NCI-H446 (cell line): ENCODE measurements at places on chromosomes 12 and 14.

DNA sequence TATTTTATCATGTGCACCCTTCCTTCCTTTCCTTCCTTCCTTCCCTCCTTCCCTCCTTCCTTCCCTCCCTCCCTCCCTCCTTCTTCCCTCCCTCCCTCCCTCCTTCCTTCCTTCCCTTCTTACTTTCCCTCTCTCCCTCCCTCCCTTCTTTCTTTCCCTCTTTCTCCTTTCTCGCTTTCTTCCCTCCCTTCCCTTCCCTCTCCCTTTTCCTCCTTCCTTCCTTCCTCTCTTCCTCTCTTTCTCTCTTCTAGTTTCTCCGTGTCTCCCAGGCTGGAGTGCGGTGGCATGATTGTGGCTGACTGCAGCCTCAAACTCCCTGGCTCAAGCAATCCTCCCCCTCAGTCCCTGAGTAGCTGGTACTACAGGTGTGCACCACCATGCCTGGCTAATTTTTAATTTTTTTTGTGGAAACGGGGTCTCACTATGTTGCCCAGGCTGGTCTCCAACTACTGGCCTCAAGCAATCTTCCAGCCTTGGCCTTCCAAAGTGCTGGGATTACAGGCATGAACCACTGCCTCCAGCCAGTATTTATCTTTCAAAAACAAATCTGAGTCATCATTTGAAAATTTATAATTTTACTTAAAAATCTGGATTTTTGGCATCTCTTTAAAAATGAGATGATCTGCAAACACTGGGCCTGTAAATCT lies 7.8 kb downstream of the C1RL start:
- DNase-seq = no peak

GRCh38 chr12:79830440-79830839 lies 104.5 kb downstream of the PPP1R12A start:
- DNase-seq = no peak

- DNase-seq = no peak
Measured at GRCh38 chr12:50073206-50073605, 11.9 kb upstream of the SMARCD1 start.

- DNase-seq = no peak
Measured at GRCh38 chr14:102772781-102773570, 4.3 kb upstream of the TRAF3 start.

DNA sequence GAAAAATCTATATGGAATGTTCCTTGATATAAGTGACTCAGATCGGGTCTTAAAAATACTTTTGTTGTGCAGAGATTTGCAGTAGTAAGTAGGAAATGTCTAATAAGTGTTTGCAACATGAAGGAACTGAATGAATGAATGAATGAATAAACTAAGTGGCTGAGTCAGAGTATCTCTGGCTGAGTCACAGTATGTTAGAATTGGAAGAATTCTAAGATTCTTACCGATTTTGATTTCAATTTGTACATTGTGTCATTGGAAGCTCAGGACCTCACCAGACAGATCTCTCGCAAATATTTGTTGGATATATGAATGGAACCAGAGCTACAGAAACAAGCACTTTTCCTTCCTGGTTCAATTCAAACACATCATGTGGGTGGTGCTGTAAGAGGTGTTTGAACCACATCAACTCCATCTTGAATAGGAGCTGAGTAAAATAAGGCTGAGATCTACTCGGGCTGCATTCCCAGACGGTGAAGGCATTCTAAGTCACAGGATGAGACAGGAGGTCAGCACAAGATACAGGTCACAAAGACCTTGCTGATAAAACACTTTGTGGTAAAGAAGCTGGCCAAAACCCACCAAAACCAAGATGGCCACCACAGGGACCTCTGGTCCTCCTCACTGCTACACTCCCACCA lies 123.9 kb upstream of the FOXN3 start:
- no peak for DNase-seq

DNA sequence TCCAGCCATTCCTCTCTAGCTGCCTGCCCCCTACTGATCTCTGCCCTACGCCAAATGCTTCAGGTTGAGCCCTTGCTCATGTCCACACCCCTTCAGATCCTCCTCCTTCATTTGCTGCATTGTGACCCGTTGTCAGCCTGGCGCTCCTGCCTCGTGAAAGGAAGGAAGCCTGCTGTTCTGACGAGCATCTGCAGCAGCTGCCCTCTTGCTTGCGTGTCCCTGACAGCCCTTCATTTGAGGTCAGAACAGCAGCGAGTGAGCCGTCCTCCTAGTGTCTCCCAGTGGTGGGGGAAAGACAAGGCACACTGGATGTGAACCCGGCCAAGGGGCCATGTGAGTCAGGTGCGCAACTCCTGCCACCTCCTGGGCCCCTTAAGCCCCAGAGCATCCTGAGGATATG lies 3.0 kb upstream of the PIANP start:
- no peak for DNase-seq

GRCh38 chr14:55267820-55268219 lies 3.4 kb upstream of the FBXO34 start:
- no peak for DNase-seq

- peak; percentile 81 for DNase-seq
Measured at GRCh38 chr12:19462406-19462805, 23.1 kb downstream of the AEBP2 start.

GRCh38 chr12:20483776-20484175 lies 115.4 kb downstream of the PDE3A start:
- DNase-seq = no peak

GRCh38 chr12:94557746-94558295 lies 92.5 kb downstream of the TMCC3 start:
- DNase-seq = no peak

- no peak for DNase-seq
Measured at GRCh38 chr14:34732802-34733201, 18.4 kb upstream of the CFL2 start.

- no peak for DNase-seq
Measured at GRCh38 chr14:30260833-30261607, 297.9 kb upstream of the G2E3 start.

GRCh38 chr12:108977360-108977759 lies 43.5 kb downstream of the SVOP start:
- no peak for DNase-seq

GRCh38 chr14:33567731-33568130 lies 383.1 kb downstream of the EGLN3 start:
- no peak for DNase-seq

- no peak for DNase-seq
Measured at GRCh38 chr12:45914090-45914489, 76.3 kb downstream of the SCAF11 start.

- no peak for DNase-seq
Measured at GRCh38 chr12:32171211-32171610, 64.6 kb downstream of the BICD1 start.

DNA sequence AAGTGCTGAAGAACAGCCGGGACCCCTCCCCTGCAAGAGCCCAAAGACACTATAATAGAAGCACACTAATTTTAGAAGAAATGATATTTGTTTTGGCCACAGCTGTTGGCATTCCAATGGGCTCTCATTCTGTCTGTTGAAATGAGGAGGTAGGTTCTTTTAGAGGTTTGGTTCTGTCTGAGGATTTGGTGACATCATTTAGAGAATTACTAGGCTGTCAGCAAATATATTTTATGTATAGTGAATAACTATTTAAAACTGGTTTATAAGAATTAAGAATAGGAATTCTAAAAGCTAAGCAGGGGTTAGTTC lies 200.7 kb upstream of the SLC38A2 start:
- no peak for DNase-seq

GRCh38 chr14:75310295-75311111 lies 31.9 kb downstream of the FOS start:
- DNase-seq = peak; percentile 77

GRCh38 chr12:77131977-77132490 lies 66.7 kb upstream of the E2F7 start:
- no peak for DNase-seq

- DNase-seq = no peak
Measured at GRCh38 chr12:76318773-76319594, 29.2 kb downstream of the BBS10 start.

- DNase-seq = no peak
Measured at GRCh38 chr14:105028251-105028927, 7.5 kb upstream of the CDCA4 start.

DNA sequence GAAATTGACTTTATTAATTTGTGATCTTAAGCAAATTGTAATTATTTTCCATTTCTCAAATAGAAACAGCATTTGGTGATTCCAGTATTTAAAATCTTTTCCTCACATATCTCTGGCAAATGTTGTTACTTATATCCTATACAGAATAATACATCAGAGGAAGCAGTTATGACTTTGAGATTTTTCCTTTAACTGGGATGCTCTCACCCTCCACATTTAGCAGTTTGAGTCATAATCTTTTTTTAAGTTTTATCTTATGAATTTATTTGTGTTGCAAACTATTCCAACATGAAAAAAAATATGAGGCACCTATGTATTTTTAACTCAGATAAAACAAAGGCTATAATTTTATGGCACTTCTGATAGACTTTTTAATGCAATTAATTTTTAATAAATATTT lies 311.8 kb downstream of the TMTC2 start:
- DNase-seq = no peak

DNA sequence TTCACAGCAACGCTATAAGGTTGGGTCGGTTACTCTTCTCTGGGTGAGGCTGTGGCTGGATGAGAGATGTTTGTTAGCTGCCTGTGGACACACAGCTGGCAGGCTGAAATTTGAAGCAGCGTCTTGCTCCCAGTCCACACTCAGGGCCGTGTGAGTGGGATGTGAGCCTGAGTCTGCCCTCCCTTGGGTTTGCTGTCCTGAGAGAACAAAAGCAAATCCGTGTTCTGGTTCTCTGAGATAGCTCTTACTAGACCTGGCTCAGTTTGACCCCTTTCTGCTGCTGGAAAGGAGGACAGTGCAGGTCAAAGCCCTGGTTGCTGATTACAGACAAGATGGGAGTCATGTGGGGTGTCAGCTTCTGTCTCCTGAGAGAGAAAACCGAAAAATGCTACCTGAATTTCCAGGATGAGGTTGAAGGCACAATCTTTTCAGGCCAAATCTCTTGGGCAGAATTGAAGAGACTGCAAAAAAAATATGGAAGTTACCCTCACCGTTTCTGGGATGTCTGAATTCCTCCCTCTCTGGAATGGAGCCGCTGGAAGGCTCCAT lies 270.8 kb downstream of the ZFP36L1 start:
- DNase-seq = no peak

GRCh38 chr12:77993658-77994057 lies 163.0 kb downstream of the NAV3 start:
- no peak for DNase-seq

DNA sequence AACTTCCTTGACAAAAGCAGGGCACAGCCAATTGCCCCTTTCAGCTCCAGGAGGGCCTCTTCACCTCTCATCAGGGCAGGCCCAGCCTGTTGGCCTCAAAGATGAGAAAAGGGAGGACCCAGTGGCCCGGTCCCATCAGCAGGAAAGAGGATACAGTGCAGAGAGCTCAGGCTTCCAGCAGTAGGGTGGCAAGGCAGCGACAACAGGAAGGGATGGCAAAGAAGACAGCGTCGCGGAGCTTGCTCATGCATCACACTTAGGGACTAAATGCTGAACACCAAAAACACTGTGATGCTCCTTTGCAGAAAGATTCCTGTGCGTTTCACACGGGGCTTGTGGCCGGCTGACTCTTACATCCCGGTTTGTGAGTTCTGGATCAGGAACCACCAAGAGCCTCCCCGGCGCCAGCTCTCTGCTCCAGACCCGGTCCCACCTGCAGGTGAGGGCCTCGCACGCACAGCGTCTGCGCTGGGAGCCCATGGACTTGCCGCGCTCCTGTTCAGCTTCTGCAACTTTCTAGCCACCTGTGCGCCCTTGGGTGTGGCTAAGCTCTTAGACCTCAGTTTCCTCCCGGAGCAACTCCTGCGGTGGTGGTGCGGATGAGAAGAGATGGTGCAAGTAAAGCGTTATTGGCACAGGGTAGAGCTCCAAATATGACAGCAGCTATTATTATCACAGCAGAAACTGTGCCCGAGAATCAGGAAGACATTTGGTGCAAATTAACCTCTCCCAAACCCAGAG lies 15.3 kb upstream of the BCL7A start:
- no peak for DNase-seq

DNA sequence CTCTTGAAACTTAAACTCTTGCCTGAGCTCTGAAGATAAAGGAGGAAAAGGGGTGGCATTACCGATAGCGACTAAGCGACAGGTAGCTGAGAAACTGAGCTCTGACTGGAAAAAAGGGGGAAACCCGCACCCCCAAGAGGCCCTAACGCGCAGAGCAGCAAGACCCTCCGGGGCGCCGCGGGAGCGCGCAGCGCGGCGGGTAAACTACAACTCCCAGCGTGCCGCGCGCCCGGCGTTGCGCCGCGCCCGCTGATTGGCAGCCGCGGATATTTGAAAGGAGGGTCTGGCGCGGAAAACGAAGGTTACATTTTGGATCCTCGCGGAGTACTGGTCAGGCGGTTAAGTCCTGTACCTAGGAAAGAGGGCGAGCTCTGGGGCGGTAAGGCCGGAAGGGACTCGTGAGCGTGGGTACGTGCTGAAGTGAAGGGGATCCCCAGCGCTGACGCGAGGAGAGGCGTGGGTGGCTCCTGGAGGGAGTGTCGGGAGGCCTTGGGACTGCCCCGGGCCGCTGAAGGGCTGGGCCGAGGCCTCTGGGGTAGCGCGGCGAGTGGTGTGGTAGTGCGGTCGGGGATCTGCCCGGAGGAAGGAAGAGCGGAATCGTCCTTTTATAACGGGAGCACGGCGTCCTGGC lies at the start of gene ESPL1:
Gene ESPL1 (plus strand): TSS at position 301 of the 631 bp plus-strand sequence. CDS start 468 bp downstream, outside the sequence.
- DNase-seq = peak; percentile 71

DNA sequence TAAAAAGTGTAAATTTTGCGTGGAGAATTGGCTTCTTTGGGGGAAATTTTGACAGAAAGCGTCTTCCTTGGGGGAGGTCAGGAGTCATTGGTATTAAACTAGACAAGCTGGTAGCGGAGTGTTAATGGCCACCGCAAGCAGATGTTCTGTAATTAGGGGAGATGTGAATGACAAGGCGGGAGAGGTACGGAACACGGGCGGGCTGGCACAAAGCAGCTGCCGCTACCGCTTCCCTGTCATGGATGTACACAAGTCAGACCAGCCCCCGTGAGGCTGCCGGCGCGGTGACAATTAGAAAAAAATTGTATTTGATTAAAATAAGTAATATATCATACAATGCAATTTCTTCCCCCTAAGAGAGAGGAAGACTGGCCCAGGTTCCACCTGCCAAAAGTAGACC lies 501.6 kb downstream of the VRK1 start:
- DNase-seq = no peak

GRCh38 chr12:27468241-27468640 lies 21.7 kb downstream of the SMCO2 start:
- DNase-seq = no peak

- DNase-seq = no peak
Measured at GRCh38 chr12:124719231-124719630, 144.4 kb downstream of the SCARB1 start.

DNA sequence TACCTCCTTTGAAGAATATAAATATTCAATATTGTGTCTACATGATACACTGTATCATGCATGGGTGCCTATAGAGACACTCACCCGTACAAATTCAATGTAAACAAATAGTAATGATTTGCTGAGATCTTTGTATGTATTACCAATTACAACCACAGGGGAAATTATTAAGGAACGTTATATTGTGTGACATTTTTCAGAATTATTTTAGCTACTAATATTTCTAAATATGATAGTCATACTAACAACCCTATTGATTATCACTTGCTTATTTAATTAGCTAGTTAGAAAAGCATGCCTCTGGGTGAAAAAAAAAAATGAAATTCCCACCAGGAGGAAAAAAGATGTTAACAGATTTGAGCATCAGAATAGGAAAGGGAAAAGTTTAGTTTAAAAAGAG lies 2.1 kb downstream of the SOX5 start:
- no peak for DNase-seq
